ENCODE measurements at places on chromosomes 7 and 10. TPM values are rescaled to one million over a fixed set of nuclear protein-coding genes. Genes with fewer than 3 reads are reported as not detected.
A peak's percentile ranks its signal among the peaks of the same experiment; 100 is the strongest.

OR2A5 gene
- total RNA-seq: not detected

NUTM2E gene
- total RNA-seq: not detected

DNA sequence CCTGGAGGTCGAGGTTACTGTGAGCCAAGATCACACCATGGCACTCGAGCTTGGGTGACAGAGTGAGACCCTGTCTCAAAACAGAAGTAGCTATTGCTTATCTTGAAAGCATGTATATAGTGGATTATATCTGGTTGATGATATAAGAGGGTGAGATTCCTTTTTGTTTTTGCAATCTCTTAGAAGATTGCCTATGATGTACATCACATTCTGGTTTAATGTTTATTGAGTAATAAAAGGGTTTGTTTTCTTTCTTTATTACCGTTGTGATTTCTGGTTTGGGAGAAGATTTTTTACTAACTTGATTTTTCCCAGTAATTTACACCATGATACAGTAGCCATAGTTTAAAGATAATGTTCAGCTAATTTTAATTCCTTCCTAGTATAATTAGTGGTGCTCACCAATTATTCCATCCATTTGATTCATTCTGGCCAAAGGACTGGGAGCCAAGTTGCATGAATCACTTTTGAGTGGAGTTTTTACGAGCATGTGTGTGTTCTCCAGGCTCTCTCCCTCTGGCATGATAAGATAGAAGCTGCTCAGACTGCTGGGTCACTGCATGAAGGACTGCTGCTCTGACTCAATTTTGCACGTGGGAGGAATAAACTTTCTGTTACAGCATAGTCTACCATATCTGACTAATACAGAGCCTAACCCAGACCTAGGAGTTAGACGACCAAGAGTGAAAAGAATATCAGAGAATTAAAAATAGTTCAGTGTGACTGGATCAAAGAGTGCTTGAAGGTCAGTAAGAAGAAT lies 13.5 kb upstream of the TSPAN13 start:
- H3K4me3 ChIP-seq: no peak overlapping the region
- H3K36me3 ChIP-seq: no peaks in the 10 kb centered on the region
- H3K27ac ChIP-seq: peak overlapping the region; percentile 65
- no peaks in the 10 kb centered on the region for H3K27me3 ChIP-seq
- H3K4me1 ChIP-seq: peaks cover 41% of the 10 kb centered on the region

- no peaks in the 10 kb centered on the region for H3K36me3 ChIP-seq
- no peak overlapping the region for H3K4me3 ChIP-seq
- H3K4me1 ChIP-seq: no peaks in the 10 kb centered on the region
- H3K27me3 ChIP-seq: no peaks in the 10 kb centered on the region
- H3K27ac ChIP-seq: no peak overlapping the region
Measured at GRCh38 chr7:158273138-158273651, 314.4 kb downstream of the PTPRN2 start.

GRCh38 chr10:111830359-111830758 lies 353.2 kb downstream of the GPAM start:
- no peaks in the 10 kb centered on the region for H3K4me1 ChIP-seq
- no peak overlapping the region for H3K4me3 ChIP-seq
- no peaks in the 10 kb centered on the region for H3K36me3 ChIP-seq
- H3K27ac ChIP-seq: no peak overlapping the region
- no peak for DNase-seq
- no peaks in the 10 kb centered on the region for H3K27me3 ChIP-seq
